ENCODE measurements at places on chromosomes 7 and 10.
A peak's percentile ranks its signal among the peaks of the same experiment; 100 is the strongest.

DNA sequence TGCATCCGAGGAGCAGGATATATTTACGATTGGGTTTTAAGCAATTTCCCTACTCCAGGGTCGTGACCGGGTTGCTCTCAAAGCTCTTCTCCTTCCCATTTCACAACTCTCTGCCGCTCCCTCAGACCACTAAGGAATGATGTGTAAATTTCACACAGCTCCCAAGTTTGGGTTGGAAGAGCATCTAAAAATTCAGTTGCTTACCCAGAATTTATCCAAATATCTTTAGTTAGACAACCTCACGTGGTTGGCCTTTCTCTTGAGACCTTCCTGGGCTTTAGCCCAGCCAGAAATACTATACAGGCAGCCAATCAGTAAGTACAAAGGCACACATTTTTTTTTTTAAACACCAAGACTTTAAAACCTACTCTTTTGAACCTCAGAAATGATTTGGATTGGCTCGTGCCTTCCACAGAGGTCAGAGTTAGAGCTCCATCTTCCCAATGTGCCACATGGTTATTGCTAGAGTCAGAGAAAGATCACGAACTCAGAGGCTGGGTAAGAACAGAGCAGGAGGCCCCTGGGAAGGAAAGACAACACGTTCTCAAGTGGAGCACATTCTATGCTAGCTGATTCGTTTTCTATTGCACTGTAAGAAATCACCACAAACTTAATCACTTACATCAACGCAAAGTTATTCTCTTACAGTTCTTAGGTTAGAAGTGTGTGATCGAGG is 335.4 kb upstream of the MGMT start:
- no peak for DNase-seq

GRCh38 chr7:42104231-42104630 is 132.8 kb downstream of the GLI3 start:
- no peak for DNase-seq

DNA sequence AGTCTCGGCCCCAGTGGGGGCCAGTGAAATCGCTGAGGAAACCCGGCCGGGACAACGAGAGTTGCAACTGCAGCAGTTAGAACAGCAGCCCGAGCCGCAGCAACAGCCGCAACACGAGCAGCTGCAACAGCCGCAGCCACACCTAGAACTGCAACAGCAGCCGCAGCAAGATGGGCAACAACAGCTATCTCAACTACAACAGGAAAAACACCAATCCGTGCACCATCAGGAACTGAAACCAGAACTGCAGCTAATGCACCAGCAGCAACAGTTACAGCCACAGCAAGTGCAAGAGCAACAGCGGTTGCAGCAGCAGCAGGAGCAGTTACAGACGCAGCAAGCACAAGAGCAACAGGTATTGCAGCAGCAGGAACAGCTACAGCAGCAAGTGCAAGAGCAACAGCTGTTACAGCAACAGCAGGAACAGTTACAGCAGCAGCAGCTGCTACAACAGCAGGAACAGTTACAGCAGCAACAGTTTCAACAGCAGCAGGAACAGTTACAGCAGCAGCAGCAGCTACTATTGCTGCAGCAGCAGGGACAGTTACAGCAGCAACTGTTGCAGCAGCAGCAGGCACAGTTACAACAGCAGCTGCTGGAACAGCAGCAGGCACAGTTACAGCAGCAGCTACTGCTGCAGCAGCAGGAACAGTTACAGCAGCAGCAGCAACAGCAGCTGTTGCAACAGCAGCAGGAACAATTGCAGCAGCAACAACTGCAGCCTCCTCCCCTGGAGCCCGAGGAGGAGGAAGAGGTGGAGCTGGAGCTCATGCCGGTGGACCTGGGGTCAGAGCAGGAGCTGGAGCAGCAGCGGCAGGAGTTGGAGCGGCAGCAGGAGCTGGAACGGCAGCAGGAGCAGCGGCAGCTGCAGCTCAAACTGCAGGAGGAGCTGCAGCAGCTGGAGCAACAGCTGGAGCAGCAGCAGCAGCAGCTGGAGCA is 6.1 kb downstream of the ZNF853 start:
- no peak for DNase-seq

- DNase-seq: no peak
These were observed 227.5 kb upstream of the YAE1 start for GRCh38 chr7:39338716-39339115.

DNA sequence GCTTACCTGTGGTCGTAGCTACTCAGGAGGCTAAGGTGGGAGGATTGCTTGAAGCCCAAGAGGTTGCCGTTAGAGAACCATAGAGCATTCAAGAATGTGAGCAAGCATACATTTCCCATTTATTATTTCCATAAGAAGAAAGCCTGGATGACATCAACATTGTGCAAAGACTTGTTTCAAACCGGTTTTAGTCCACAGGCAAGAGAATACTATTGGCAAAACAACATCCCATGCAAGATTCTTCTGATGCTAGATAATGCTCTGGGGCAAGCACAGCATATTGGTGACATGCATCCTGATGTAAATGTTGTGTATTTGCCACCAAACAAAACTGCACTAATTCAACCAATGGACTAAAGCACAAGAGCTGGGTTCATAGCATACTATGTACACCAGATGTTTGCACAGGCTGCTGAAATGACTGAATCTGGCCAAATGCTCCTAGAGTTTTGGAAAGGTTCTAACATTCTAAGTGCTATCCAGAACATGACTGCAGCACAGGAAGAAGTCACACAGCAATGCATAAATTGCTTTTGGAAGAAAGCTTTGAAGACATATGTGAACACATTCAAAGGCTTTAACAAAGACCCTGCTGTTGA is 42.6 kb downstream of the OTUD1 start:
- no peak for DNase-seq

- peak; percentile 3 for DNase-seq
These were observed 38.1 kb upstream of the PIK3AP1 start for GRCh38 chr10:96758423-96758822.

GRCh38 chr10:95300022-95300539 is 9.3 kb upstream of the PDLIM1 start:
- no peak for DNase-seq

DNA sequence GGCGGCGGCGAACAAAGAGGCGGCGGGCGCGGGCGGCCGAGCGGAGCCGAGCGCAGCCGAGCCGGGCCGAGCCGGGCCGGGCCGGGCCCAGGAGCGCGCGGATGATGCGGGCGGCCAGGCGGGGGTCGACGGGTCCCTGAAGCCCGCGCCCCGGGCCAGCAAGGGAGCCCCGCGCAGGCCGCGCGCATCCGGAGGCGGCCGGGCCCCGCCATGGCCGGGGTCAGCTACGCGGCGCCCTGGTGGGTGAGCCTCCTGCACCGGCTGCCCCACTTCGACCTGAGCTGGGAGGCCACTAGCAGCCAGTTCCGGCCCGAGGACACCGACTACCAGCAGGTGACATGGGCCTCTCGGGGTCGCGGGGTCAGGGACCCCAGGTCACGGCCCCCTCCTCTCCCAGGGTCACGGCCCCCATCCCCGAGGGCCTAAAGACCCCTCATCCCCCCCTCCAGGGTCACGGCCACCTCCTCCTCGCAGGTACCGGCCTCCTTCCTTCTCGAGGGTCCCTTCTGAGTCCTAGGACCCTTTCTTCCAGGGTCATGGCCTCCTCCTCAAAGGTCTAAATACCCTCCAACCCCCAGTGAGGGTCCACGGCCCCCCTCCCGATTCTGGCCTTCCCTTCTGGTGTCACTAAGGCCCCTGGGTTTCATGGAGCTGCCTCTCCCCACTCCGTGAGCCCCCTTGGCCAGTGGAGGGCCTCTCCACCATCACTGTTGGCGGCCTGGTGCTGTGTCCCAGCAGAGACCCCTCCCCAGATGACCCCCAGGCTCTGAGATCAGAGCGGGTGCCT is at the start of gene TTYH3:
TSS of gene TTYH3 (plus strand) at position 41 of the 787 bp plus-strand sequence. CDS start at position 211, 170 bp downstream.
- no peak for DNase-seq

DNA sequence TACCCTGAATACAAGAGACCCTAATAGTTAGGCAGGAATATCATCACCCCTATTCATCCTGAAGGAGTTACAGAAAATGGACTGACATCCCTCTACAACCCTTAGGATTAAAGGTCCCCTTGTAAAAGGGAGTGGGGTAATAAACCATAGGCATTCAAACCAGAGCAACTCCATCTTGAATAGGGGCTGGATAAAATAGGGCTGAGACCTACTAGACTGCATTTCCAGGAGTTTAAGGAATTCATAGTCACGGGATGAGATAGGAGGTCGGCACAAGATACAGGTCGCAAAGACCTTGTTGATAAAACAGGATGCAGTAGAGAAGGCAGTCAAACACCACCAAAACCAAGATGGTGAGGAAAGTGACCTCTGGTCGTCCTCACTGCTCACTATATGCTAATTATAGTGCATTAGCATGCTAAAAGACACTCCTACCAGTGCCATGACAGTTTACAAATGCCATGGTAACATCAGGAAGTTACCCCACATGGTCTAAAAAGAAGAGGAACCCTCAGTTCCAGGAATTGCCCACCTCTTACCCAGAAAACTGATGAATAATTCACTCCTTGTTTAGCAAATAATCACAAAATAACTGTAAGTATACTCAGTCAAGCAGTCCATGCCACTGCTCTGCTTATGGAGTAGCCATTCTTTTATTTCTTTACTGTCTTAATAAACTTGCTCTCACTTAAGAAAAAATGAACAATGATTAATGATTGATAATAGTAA is 37.2 kb downstream of the CUBN start:
- DNase-seq: peak; percentile 50

- no peak for DNase-seq
These were observed 39.9 kb downstream of the DKK1 start for GRCh38 chr10:52353960-52354394.

- DNase-seq: no peak
These were observed 171.6 kb downstream of the GALNT17 start for GRCh38 chr7:71303566-71303965.

- no peak for DNase-seq
These were observed 534.6 kb upstream of the PHF14 start for GRCh38 chr7:10439027-10439426.

DNA sequence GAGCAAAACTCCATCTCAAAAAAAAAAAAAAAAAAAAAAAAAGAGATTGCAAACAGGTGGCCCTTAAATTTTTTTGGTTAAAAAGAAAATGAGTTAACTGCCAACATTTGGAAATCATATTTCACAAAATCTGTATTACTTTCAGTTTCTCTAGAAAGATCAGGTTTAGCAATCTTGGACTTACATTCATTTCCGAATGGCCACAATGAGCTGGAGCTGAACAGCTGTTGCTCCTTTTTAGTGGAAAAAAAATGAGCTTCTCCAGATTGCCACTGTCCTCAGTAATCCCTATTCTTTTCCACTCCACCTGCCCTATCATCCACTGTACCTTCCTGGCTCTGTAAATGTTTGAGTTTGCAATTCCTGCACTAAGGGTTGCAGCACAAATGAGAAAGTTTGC is 43.6 kb downstream of the RAB11FIP2 start:
- DNase-seq: no peak

- DNase-seq: no peak
These were observed 3.6 kb downstream of the UBE2D4 start for GRCh38 chr7:43929529-43930457.

DNA sequence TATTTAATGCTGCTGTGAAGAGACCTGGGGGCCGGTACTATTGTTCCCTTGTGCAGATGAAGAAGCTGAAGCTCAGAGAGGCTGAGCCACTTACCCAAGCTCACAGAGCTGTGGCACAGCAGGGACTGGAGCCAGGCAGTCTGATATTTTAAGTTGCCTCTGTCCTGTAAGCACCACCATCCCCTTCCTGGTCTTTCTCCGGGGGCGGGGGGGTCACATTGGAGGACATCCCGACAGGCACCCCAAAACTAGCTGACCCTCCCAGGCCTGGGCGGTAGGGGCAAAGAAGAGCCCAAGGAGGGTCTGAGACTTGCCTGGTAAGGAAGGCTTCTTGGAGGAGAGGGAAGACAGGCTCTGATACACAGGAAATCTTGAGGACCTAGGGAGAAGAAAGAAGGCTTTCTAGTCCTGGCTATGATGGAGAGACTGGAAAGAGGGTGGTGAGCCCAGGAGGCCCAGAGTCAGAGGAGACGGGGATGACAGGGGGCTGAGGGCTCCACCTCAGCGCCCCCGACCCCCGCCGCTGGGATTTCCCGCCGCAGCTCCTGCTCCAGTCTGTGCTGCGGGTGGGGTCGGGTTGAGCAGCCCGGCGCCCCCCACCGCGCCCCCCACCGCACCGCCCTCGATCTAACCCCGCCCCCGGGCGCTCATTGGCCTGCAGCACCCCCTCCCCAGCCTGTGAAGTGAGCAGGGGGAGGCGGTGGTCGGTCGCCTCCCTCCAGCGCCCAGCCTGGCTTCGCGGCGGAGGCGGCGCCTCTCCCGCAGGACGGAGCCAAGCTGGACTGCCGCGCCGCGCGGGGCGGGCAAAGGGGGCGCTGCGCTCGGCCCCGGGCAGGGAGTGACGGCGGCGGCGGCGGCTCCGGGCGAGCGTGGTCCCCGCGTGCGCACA is at the start of gene ADCYAP1R1:
TSS of gene ADCYAP1R1 (plus strand) at position 711 of the 889 bp plus-strand sequence. CDS start 10,957 bp downstream, outside the sequence.
- no peak for DNase-seq

DNA sequence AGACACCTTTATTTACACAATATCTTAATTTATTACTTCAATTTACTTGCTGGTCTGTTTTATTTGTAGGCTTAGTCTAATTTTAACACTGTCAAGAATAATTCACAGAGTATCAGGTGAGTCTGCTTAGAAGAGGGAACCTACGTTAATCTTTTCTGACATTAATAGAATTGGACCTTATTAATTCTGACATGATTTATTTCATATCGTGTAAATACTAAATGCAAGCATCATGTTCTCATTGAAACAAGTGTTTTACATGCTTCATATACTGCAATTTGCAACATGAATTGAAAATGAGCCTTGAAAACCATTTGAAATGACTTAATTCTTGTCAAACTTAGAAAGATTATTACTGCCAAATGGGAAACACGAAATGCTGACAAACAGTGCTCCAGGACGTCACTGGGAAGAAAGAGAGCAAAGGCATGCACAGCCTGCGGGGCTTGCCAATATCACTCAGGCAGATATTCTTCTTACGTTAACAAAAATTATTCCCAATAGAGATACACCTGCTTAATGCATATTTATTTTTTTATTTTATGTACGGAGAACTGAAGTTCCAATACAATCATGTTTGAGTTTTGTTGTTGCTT is 282.0 kb upstream of the AKR1E2 start:
- no peak for DNase-seq

- no peak for DNase-seq
These were observed 3.3 kb upstream of the PRXL2A start for GRCh38 chr10:80405035-80405434.

DNA sequence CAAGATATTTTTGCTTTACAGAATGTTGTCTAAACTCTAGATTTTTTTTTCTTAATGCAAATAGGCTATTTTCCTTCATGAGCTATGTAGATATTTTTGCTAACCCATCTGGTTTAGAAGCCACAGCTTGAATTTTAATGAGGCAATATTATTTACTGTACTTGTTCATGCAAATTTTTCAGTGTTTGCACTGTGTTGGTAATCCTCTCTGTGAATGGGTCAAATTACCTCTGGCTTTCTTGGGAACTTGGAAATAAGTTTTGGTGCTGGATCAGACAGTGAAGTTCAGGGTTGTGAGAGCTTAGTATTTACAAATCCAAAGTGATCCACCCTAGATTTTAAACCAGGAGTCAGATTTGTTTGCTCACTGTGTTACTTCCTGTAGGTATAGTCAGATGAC is 686.9 kb downstream of the NXPH1 start:
- no peak for DNase-seq

DNA sequence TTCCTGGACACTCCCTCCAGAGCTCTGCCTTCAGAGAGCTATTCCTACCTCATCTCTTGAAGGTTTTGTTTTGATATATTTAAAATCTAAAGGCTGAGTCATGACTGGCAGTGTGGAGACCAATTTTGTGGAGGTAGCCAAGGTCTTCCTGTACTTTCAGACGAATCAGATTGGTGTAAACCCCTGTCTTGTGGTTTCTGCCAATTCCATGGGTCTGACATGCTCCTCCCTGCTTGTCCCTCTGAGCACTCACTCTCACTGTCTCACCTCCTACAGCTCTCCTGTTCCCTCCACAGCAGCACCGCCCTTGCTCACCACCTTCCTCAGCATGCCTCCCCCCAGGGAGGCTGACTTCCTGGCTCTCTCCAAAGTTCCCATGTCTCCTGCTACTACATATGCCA is 179.8 kb downstream of the NPSR1 start:
- DNase-seq: no peak
